NCI-H187 treated with DMSO at 0.1 percent for 48 hours (cell line): ENCODE measurements at places on chromosomes 6 and 20.

DNA sequence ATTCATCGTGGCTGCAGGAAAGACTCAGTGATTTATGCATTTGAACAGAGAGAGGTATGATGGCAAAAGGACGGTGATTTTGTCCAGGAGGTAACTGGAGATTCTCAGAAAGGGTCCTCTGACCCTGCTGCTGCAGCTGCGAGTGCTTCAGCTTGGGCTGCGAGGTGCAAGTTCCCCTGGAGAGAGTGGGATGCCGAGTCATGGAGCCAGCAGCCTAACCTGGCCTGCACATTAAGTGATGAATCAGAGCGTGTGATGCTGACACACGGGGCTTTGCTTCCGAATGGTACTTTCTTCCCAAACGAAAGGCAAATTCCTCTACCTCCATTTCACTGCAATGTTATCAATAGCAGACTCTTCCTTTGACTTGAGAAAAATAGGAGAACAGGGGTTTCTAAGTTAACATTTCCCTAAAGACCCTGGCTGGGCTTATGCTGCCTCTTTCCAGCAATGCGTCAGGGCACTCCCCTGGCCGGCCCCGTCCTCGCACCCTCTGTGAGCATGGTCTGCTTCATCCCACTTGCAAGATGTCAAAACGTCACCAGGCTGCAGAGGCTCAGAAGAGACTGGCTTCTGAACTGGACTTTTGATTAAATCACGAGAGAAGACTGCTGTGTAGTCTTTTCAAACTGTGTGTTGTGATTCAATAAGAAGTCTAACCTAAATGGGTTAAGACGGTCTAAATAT lies 628.0 kb upstream of the AGPAT4 start:
- no peak for DNase-seq

GRCh38 chr6:169263836-169264608 lies 10.4 kb upstream of the THBS2 start:
- DNase-seq: no peak

DNA sequence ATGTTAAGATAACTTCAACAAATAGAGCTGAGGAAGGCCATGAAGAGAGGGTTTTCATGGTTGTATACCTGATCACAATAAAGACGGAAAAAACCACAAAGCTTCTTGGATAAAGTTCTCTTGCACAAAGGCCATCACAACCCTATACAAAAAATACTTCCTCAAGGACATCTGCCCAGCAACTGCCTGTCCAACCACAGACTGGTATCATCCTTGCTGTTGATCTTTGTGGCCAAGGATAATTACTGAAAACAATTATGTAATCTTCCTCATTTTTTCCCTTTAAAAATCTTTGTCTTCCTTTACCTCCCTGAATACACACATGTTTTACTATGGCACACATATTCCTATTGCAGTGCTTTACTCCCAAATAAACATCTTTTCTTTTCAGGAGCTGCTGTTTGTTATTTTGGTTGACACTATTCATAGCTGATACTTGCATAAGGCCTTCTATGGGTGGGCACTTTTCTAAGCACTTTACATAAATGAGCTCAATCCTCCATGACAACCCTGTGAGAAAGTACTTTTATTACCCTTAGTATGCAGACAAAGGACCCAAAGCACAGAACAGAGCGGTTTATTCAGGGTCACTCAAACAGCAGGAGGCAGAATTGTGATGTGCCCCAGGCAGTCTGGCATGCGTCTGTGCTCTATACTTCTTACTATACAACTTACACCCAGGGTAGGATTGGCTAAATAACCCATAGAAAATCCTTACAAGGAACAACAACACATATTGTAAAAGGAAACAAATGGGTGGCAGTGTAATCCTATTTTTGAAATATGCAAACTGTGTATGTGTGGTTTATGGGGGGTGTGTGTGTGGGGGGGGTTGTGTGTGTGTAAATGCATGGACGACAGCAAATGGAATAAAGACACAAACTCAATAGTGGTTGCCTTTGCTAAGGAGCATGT lies 35.1 kb downstream of the SNRNP48 start:
- DNase-seq: no peak

GRCh38 chr6:54093326-54093948 lies 17.8 kb upstream of the MLIP start:
- no peak for DNase-seq

DNA sequence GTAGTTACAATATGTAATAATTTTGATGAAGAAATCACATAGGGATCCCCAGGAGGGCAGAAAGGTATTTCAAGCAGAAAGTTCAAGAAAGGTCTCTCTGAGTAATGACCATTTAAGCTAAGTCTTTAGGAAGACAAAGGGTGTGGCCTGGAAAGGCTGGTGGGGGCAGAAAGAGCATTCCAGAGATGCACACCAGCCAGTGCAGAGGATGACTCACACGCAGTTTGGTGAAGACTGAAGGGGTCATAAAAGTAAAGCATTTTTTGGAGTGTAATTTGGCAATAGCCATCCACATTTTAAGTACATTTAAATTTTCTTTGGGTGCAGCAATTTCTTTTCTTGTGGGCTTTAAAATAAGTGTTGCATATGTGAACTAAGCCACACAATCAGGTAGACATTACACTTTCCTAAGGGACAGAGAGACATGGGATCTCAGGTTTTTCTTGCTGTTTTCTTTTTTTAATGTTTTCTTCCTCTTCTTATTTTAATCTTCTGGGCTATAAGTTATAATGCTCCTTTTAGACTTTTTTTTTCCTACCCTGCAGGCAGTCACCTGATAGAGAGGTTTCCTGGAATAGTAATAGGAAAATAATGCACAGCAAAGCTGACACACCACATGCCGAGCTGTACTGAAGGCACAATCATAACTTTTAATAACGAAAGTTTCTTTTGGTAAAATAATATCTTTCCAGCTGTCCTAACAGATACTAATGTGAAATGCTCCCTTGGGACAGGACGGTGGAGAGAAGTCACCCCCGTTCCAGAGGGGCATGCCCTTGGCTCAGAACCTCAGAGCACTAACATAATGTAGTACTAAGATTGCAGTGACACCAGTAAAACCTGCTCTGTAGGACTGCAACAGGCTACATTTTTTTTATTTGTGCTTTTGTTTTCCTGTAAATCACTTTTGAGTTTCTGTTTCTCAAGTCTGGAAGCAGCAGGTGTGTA lies 49.6 kb upstream of the PTPRK start:
- no peak for DNase-seq

GRCh38 chr6:34573567-34574183 lies 17.5 kb upstream of the SPDEF start:
- no peak for DNase-seq

DNA sequence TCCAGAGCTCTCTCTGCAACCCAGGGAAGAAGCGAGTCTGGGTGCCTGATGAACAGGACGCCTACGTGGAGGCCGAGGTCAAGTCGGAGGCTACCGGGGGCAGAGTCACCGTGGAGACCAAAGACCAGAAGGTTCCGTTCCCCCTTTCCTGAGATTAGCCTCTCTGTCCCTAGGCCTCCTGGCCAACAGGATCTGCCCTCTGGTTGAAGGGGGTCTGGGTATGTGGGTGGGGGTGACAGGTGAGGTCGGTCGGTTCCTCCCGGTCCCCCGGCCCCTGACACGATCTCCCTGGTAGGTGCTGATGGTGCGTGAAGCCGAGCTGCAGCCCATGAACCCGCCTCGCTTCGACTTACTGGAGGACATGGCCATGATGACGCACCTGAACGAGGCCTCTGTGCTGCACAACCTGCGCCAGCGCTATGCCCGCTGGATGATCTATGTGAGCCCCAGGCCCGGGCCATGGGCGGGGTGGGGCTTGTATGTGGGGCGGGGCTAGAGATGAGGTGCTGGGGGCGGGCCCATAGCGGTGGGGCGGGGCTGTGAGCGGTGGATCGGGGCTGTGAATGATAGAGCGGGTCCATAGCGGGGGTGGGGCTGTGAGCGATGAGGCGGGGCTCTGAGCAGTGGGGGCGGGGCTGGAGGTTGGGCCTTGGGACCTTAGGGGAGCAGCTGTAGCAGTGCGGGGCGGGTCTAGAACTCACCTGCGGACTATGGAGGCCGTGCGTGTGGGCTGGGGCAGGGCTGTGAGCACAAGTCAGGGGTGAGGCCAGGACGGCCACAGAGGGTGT lies 23.9 kb downstream of the MYH7B start:
- no peak for DNase-seq
